ENCODE measurements at places on chromosomes 3 and 15.

DNA sequence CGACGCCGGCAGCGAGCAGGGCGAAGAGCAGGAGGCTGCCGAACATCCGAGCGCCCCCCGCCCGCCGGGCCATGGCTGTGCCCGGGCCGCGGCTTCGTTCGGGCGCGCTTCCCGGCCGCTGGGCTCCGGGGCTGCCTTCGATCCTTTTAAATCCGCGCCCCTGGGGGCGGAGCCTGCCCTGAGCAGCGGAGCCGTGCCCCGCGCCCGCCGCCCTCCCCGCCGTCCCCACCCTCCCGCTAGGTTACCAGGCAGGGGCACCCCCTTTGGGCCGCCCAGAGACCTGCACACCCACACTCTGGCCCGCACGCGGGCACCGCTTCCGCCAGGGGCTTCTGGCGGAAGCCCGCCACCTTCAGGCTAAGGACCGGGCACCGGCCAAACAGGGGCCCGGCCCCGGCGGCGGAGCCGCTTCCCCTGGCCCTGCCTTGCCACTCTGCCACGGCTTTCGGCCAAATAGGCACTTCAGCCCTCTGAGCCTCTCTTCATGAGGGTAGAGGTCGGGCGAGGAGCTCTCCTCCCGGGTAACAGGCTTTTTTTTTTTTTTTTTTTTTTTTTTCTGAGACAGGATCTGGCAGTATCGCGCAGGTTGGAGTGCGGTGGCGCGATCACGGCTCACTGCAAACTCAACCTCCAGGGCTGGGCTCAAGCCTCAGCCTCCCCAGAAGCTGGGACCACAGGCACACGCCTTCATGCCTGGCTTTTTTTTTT, at the start of gene NMB:
Gene NMB (minus strand): TSS at position 120 of the 708 bp plus-strand sequence. CDS start 47 bp downstream, at position 73.
- peak; percentile 95 for DNase-seq

- DNase-seq, result no peak
Measured at GRCh38 chr3:110174908-110175307, 837.6 kb upstream of the DPPA4 start.

- DNase-seq, result no peak
Measured at GRCh38 chr15:92524874-92525565, 130.6 kb downstream of the FAM174B start.

- no peak for DNase-seq
Measured at GRCh38 chr3:21520106-21520963, 230.7 kb downstream of the ZNF385D start.

DNA sequence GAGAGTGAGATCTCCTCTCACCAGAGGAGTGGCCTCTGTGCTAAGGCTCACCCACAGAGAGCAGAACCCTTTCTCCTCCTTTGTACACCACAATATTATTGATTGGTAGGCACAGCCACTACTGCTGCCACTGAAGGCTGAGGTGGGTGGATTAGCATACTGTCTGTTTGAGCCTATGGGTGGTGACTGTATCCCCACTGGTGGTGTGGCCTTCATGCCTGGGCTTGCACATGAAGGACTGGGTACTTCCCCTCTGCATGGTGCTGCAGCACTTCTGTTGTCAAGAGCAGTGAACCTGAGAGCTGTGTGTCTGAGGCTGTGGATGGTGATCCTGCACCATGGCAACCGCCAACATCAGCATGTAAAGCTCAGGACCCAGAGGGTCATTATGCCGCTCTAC, 35.7 kb upstream of the NECTIN3 start:
- DNase-seq, result no peak

DNA sequence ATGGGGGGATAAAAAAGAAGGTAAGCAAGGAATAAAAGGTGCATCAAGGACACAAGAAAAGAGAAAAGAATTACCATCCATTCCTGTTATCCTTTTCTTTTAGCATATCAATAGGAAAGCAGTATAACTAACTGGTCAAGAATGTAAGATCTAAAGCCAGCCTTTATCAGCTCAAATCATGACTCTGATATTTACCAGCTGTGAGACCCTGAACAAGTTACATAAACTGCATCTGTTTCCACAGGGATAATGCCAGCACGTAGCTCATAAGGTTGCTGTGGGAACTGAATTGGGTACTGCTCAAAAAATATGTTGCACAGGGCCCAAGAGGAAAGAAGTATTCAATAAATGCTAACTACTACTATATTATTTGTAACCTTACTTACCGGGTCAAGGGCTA, 1092.2 kb upstream of the CFAP20DC start:
- no peak for DNase-seq

GRCh38 chr15:76270876-76271275, 40.4 kb downstream of the ETFA start:
- no peak for DNase-seq

DNA sequence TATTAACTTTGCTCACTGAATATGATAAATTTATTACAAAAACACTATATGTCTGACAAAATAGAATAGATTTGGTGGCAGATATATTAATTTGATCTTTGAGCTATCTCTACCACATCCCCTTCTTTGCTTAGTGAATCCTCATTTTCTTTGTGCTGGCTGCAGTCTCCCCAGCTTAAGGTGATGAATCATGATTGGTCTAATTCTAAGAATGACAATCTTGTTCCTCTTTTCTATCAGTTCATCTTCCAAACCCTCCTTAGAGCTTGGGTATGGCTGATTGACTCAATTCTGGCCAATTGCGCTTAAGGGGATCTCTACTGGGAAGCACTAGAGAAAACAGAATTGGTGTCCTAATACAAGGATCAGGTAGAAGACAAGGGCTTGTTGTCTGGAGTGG, 309.6 kb upstream of the GOLIM4 start:
- no peak for DNase-seq

DNA sequence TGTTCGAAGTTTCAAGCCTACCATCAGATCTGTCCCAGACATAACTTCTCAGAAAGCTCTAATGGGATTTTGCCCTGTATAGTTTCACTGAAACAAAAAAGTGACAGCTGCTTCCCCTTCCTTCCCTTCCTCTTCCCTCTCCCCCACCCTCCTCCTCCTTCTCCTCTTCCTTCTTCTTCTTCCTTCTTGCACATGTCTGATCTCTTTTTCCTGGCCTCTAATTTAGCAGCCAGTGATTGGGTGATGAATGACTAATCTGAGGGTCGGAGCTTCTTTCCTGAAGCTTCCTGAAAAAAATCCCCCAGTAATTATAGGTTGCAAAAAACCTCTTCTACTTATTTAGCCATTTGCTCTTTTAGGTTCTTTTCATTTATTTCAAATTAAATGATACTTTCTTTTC, 168.7 kb downstream of the POTEB3 start:
- no peak for DNase-seq

DNA sequence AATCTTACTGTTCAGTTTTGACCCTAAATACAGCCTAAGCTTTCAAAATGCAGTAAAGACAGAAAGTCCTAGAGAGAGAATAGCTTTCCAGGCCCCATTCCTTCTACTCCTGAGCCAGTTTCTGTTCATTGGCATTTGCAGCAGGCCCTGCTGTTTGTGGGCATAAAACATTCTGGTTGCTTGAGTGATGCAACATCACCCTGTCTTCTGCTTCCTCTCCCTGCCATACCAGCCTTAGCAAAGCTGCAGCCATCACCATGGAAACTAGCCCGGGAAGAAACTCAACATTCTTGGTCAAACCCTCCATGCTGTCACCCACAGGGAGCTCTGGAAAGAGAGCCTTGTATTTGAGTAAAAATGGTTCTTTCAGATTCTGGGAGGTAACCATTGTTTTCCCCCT, 325.7 kb downstream of the MAGI1 start:
- no peak for DNase-seq

DNA sequence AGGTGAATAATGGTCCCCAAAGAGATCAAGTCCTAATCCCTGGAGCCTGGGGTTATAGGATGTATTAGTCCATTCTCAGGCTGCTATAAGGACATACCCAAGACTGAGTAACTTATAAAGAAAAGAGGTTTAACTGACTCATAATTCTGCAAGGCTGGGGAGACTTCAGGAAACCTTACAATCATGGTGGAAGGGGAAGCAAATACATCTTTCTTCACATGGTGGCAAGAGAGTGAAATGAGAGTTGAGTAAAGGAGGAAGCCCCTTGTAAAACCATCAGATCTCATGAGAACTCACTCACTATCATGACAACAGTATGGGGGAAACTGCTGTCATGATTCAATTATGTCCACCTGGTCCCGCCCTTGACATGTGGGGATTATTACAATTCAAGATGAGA, 142.9 kb upstream of the ANKRD28 start:
- no peak for DNase-seq

- DNase-seq, result no peak
Measured at GRCh38 chr3:121817753-121818152, 17.1 kb downstream of the IQCB1 start.

DNA sequence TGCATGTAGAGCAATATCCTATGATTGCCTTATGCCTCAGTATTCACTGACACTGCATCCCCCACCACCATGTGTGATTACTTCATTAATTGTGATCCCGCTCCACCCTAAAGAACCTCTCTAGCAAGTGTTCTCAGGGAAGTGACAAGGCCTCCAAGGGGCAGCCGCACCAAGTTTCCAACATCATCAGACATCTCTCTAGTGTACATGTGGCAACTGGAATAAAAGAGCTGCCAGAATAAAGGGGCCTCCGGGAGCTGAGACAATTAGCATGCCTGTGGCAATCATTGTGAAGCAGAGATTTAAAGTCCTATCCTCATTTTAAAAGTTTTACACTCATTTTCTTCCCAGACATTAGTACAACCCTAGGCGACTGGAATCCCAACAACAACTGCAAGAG, 902.1 kb upstream of the SEMA6D start:
- no peak for DNase-seq

- DNase-seq, result no peak
Measured at GRCh38 chr15:86375733-86376280, 296.1 kb downstream of the AGBL1 start.

DNA sequence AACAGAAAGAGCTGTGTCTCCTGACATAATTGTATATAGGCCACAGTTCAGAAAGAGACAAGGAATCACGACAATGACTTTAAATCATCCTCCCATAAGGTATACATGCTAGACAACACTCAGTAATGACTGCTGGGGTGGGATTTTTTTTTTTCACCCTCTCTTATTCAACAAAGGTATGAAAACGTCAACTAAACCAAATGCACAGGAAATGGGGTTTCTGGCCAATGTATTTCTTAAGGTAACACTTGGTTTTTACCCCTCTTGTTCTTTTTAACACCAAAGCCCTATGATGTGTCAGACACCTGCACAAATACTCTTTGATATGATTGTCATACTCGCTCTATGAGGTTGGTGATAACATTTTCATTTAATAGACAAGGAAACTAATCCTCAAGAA, 78.3 kb downstream of the MCF2L2 start:
- no peak for DNase-seq

- DNase-seq, result no peak
Measured at GRCh38 chr15:93451822-93452221, 362.8 kb upstream of the RGMA start.
